ENCODE measurements at places on chromosomes 1 and 21.

- no peak for ATAC-seq
Observed at GRCh38 chr1:103948526-103948925, 198.8 kb downstream of the AMY1C start.

GRCh38 chr21:41189150-41189745, 21.3 kb downstream of the BACE2 start:
- no peak for ATAC-seq

GRCh38 chr21:36768496-36768895, 69.6 kb downstream of the SIM2 start:
- ATAC-seq = no peak

- ATAC-seq = no peak
Observed at GRCh38 chr1:186536273-186536890, 75.5 kb upstream of the PDC start.
